ENCODE measurements at places on chromosomes 2 and 18. TPM values are rescaled to one million over a fixed set of nuclear protein-coding genes. Genes with fewer than 3 reads are reported as not detected.

The ADRA2B gene
- total RNA-seq = 0.06 TPM

The DRC1 gene
- not detected for total RNA-seq

The RGPD4 gene
- total RNA-seq = not detected

The DCDC2C gene
- not detected for total RNA-seq

The NPHP1 gene
- 0.17 TPM for total RNA-seq

The POLR1A gene
- 36.6 TPM for total RNA-seq

The AOX1 gene
- 0.22 TPM for total RNA-seq

The ATP6V1B1 gene
- not detected for total RNA-seq

The LIPG gene
- not detected for total RNA-seq

The ITGA6 gene
- total RNA-seq = 46.7 TPM

The TRMT61B gene
- 13.9 TPM for total RNA-seq

The CD8A gene
- total RNA-seq = 0.72 TPM

The ALK gene
- total RNA-seq = not detected

The CEP68 gene
- 9.0 TPM for total RNA-seq

The RAD51AP2 gene
- total RNA-seq = not detected

The TMEM37 gene
- total RNA-seq = not detected

The IL1F10 gene
- total RNA-seq = not detected

The ERBB4 gene
- total RNA-seq = not detected

The SLC9A2 gene
- not detected for total RNA-seq

The SCG2 gene
- 0.10 TPM for total RNA-seq

The FAM110C gene
- 0.22 TPM for total RNA-seq

The FEV gene
- total RNA-seq = not detected

The TEX44 gene
- total RNA-seq = not detected

The RTP5 gene
- total RNA-seq = not detected

The NFATC1 gene
- total RNA-seq = 36.9 TPM

The RPRM gene
- not detected for total RNA-seq

The PARD3B gene
- total RNA-seq = 0.50 TPM

The MAL gene
- total RNA-seq = 339 TPM

The ASB3 gene
- 20.2 TPM for total RNA-seq

The EFHD1 gene
- total RNA-seq = 0.50 TPM

The GALNT5 gene
- total RNA-seq = not detected

The TRABD2A gene
- 70.2 TPM for total RNA-seq

The CHRNG gene
- total RNA-seq = not detected

The GAREM1 gene
- total RNA-seq = not detected

The AFF3 gene
- 7.4 TPM for total RNA-seq

The PLGLB1 gene
- total RNA-seq = 4.7 TPM

The CDH2 gene
- not detected for total RNA-seq

The NTSR2 gene
- not detected for total RNA-seq

The KCNS3 gene
- total RNA-seq = not detected

The RAB17 gene
- not detected for total RNA-seq

The SLC38A11 gene
- not detected for total RNA-seq

The MFSD2B gene
- total RNA-seq = not detected

The IL18R1 gene
- total RNA-seq = 19.2 TPM

The AP1S3 gene
- total RNA-seq = 7.5 TPM

The CNTNAP5 gene
- not detected for total RNA-seq

The ILKAP gene
- 59.1 TPM for total RNA-seq

The DLGAP1 gene
- total RNA-seq = 0.10 TPM

The SLC14A1 gene
- 7.3 TPM for total RNA-seq

The DSG1 gene
- total RNA-seq = not detected
